Pancreas (tissue), 10 donors: ENCODE measurements at places on chromosomes 13 and 19. TPM values are rescaled to one million over a fixed set of nuclear protein-coding genes. Genes with fewer than 3 reads are reported as not detected.

DNA sequence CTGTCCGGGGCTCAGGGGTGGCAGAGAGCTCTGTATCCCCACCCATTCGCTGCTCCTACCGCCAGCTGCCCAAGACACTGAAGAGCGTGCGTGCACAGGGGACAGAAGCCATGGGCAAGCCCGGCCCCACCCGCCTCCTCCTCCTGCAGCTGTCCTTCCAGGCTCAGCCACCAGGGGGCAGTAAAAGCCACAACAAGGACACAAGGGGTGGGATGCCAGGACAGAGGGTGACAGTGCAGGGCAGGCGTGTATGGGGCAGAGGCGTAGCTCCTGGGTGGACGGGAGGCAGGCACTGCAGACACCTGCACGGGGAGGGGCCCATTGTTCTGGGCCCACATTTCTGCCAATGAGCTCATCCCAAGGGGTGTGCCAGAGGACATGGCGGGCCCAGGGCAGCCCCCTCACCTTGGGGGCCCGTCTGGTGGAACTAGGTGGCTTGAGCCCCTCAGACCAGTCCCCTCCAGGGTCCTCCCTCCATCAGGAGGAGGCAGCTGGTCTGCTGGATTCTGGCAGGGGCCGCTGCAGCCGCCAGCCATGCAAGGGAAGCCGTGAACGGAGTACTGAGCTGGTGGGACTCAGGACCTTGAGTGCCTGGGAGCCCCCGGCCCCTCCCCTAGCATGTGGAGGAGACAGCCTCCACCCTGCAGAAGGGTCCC lies 61.2 kb downstream of the MLLT1 start:
- peak; percentile 95 for DNase-seq

Gene FBN3
- not detected for total RNA-seq

DNA sequence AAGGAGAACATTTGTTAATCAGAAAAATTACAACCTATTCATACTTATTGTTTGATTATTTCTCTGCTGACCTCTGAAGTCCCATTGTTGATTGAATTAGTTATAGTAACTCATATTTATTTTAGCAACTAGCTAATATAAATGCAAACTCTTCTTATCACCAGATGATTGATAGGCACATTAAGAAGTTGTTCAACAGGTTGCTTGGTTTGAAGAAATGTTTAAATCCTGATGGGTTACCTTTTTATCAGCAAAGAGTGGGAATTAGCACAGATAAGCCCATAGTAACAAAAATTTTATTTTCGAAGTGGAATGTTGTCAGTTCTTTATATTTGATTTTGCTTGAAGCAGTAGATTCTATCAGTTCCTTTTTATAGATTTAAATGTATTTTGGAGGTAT lies 44.4 kb downstream of the KLF5 start:
- no peak for DNase-seq

Gene POU2F2
- total RNA-seq = 5.6 TPM

- DNase-seq = no peak
These were observed 1297.0 kb upstream of the ATXN8OS start for GRCh38 chr13:68810660-68811059.

Gene PSG7
- total RNA-seq = not detected

GRCh38 chr13:94495806-94496205 lies 16.3 kb upstream of the DCT start:
- DNase-seq = no peak

GRCh38 chr19:15305582-15306334 lies 26.6 kb downstream of the BRD4 start:
- DNase-seq = no peak

GRCh38 chr13:40874138-40874779 lies 84.8 kb downstream of the SLC25A15 start:
- no peak for DNase-seq

Gene KLK11
- total RNA-seq = 13.8 TPM

DNA sequence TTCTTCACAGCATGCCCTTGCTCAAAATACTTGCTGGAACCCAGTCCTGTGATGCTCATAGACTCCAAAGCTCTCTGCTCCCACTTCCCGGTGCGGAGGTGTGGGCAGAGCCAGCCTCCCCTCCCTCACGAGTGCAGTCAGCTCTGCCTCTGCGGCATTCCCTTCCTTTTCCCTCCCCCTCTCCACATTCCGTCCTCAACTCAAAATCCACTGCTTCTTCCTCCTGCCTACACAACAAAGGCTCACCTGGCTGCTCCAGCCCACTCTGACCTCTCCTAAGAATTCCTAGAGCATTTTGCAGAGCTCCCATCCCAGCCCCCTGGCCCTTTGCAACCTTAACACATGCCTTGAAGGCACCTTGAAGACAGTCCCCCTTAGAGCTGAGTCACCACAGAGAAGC lies 527.9 kb downstream of the MYO16 start:
- DNase-seq = no peak

GRCh38 chr13:49655906-49656305 lies 27.6 kb downstream of the ARL11 start:
- DNase-seq = no peak

DNA sequence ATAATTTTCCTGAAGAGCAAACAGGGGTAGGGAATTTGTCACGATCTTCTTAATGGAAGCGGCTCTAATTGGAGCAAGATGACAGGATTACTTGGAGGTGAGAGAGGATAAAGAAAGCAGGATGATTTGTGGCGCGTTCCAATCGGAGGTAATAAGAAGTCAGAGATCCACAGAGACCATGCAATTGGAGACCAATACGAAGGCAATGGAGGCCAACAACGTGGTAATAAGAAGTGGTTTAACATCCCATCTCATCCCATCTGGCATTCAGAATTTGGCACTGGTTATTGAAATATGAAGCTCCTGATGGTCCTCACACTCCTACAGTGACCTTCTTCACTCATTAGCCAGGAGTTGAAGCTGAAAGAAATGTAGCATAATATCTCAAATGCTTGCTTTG lies 130.6 kb downstream of the DLEU7 start:
- DNase-seq = no peak

DNA sequence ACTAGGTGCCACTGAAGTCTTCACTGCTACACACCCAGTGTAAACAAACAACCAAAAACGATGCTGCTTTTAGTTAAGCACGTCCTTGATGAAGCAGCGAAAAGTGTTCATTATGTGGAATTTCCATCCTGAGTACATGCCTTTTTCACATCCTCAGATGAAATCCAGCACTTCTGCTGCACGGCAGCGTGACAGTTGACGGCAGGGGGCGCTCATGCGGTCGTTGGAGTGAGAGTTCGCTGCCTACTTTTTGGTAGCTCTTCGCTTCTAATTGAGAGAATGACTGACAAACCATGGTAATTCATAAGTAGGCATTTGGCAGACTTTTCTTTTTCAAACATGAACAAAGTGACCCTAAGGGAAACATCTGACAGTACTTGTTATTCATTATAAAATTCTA lies 1124.9 kb downstream of the EFNB2 start:
- peak; percentile 45 for DNase-seq

Gene CRTC1
- 5.2 TPM for total RNA-seq

DNA sequence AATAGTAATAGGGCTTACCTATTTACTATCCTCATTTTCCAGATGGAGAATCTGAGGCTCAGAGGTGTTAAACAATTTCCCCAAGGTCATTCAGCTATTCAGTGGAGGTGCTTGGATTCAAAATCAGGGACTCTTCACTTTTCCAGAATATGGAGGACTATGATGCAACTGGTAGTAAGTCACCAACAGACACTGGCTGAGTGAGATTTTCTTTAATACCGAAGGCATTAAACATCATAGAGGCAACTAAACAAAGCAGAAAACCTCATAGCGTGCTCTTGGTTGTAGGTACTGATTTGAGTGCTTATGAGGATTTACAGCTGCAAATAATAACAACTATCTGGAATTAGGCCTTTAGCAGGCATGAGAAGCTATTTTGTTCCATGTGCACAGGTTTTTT lies 134.4 kb downstream of the DLEU7 start:
- DNase-seq = no peak

DNA sequence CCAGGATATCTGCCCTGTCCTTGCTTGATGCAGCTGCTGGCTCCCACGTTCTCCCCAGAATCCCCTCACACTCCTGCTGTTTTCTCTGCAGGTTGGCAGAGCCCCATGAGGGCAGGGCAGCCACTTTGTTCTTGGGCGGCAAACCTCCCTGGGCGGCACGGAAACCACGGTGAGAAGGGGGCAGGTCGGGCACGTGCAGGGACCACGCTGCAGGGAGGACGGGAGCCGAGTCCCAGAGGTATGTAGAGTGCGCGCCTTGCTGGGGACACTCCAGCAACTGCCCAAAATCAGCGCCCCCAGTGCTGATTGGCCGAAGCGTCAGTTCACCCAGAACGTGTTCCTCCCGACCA lies 30.3 kb upstream of the MIER2 start:
- no peak for DNase-seq

GRCh38 chr13:26872525-26873385 lies 112.2 kb upstream of the GPR12 start:
- DNase-seq = peak; percentile 16

GRCh38 chr13:98710521-98710920 lies 42.0 kb downstream of the SLC15A1 start:
- no peak for DNase-seq

DNA sequence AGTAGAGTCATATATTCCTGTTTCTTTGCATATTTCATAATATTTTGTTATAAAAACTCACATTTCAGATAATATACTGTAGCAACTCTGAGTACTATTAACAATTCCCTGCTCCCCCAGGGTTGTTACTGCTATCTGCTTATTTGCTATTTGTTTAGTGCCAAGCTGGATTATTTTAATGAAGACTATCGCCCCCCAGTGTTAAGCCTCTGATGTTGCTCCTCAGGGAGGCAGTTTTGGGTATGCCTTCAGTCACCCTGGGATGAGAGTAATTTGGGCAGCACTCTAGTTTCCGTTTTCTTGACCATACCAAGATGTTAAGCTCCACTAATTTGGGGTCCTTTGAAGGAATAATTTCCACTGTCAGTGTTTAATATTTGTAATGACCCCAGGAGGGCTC lies 46.0 kb downstream of the MICU2 start:
- DNase-seq = no peak

DNA sequence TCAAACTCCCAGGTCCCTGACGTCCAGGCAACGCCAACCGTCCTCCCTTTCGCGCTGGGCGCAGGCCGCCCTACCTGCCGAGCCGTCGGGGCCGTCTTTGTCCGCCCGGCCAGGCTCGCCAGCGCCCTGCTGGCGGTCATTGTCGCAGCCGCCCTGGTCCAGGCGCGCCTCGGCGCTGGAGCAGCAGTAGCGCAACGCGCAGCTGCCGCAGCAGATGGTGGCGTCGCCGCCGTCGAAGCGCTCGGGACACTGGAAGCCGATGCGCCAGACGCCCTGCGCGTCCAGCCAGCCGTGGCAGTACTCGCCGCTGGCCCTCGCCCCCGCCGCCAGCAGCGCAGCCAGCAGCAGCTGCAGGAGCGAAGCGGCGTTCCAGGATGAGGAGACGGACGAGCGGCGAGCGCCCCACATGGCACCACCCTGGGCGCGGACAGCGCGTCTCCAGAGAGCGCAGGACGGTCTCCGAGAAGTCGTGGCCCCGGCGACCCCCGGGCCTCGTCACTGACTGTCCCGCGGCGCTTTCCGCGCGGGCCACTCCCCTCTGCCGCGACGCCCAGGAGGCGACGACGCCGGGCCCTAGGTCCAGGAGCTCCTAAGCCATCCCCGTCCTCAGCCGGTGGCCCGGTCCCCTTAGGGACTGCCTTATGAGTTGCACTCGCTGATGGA lies 1.1 kb downstream of the SHISA2 start:
- DNase-seq = peak; percentile 24
